Stimulated activated CD4-positive, alpha-beta T cell treated with anti-CD3 and anti-CD28 coated beads, Interleukin-15, amount 100 ng/mL, for 48 hours (primary cell): ENCODE measurements at places on chromosomes 5 and 9.

DNA sequence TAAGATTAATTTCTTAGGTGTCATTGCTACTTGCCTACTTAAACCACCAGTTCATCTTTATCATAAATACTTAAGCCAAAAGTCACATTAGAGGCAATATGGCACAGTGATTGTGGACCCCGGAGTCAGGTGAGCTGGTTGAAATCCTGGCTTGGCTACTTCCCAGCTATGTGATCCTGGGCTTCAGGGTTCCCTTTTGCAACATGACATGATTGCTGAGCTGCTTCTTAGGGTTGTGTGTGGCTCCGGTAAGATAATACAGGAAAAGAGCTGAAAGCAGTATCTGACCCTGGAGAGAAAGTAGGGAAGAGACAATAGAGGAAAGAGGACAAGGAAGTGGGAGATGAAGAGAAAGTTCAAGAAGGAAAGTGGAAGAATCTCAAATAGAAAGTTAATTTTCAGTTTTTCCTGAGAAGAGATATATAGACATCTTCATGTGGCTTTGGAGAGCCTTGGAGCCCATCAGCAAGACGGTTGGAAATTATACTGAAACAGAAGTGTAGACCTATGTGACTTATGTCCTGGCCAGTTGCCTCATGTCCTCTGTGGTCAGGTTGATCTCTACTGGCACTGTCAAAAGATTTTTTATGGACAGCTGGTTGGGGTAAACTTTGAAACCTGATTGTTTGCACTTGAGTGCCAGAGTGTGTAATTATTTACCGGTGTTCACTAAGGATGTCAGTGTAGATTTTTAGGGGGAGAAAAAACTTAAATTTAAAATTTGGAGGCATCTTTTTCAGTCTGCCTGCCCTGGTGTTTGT lies 93.2 kb downstream of the GHR start:
- no peak for DNase-seq

DNA sequence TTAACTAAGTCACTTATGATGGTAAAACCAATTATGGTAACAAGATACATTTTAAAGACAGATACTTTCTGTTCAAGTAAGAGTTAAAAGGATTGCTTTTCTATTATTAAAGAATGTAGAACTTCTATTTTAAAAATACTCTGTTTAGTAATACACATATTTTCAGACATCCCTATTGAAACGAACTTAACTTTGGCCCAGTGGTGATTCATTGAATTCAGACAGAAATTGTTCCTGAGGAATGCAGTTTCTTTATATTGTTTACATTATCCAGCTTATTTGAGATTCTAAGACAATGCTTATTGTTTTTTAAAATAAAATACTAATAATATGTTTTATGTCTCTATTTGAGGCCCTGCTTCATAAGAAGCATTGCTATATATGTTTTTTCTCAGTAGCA lies 816.4 kb downstream of the SEMA5A start:
- no peak for DNase-seq

- no peak for DNase-seq
Observed at GRCh38 chr9:12680757-12681156, 12.4 kb upstream of the TYRP1 start.

DNA sequence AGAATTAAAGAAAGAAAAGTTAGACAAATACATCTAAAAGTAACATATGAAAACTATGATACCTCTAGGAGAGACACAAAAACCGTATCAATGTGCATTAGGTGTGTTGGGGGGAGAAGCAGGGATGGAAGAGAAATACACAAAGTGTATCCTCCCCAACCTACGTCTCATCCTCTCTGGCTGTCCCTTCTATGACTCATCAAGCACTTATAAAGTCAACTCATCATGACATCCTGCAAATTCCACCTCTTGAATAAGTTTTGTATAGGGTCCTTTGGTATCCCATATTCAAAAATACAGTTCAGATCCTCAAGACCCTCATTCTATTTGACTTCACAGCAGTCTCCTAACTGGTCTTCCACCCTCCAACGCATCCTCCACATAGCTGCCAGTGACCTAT lies 917.6 kb upstream of the DMAC1 start:
- DNase-seq = no peak

GRCh38 chr5:164885179-164885578 lies 1379.8 kb downstream of the MAT2B start:
- no peak for DNase-seq

- no peak for DNase-seq
Observed at GRCh38 chr5:91474201-91474600, 91.1 kb upstream of the ARRDC3 start.

DNA sequence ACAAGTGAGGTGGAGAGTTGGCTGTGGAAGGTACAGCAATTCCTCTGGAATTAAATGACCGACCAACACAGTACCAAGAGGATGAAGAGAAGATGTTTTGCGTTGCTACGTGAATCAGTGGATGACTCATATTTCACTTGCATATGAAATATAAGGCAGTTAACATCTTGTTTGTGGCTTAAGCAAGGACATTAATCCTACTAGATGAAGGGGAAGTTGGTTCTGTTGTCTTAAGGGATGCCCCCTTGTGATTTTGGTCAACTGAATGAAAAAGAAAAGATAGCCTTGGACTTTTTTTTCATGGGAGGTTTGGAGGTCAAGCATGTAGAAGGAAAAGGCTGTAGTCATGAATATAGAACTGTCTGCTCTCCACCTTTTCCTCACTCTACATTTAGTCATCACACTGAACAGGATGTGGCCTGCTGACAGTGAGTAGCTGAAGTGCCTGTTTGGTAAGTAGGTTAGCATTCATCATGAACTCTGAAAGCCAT lies 33.9 kb downstream of the VLDLR start:
- peak; percentile 24 for DNase-seq

DNA sequence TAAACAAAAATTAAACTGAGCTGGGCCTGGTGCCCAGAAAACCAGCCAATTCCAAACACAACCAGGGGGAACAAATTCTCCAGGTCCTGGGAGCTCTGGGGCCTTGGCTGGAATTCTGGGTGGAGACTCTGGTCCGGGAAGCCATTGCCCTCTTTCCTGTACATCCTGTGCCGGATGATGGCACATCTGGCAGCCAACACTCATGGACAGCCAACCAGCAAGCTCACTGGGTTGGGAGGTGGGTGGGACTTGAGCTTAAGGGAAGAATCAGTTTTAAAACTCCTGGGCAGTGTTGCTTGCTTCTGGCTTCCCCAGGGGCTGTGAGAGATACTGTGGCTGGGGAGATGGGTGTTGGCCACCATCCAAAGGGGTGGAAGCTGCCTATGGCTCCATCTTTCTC lies 56.1 kb downstream of the PCDH1 start:
- DNase-seq = no peak

GRCh38 chr9:84141741-84142370 lies 161.3 kb downstream of the RMI1 start:
- no peak for DNase-seq

DNA sequence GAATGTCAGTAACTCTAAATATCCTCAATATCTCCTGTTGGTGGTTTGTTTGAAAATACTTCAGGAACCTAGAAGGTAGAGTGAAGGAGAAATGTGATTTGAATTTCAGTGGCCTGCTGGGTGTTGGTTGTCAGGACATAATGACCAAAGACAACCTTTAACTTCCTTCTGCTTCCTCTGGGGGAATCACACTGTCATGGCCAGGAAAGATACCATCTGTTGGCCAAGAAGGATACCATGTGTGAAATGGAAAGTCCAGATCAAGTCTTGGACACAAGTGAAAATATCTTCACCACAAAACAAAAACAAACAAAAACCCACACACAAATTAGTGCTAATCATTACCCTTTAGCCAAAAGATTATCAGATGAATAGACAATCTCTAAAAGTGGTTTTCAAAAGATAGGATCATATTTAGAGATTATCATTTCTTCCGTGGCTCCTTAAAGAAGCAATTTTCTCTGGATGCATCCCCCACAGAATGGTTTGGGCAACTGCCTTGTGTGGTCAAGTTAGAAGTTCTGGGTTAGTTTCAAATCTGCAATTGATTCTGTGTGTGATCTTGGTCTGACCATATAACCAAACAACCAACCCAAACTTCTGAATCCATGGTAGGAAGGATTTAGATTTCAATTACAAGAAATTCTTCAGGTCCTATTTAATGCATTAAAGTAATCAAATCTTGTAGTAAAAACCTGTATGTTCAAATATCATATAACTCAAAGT lies 1.6 kb downstream of the C1QTNF3 start:
- no peak for DNase-seq

DNA sequence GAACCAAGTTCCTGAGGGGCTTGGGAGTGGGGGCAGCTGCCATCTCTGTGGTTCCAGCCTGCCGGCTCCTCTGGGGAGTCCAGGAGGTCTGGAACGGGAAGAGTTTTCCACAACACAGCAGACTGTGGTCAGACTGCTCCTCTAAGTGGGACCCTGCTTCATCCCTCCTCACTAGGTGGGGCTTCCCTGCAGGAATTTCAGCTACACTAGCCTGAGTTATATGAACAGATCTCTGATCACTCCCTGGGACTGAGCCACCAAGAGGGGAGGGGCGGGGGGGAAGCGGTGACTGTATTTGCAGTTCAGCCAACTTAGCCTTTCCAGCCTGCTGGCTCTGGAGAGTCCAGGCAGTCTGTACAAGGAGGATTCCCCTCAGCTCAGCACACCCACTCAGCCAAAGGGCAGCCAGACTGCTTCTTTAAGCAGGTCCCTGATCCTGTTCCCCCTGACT lies 19.4 kb downstream of the DTWD2 start:
- DNase-seq = no peak

DNA sequence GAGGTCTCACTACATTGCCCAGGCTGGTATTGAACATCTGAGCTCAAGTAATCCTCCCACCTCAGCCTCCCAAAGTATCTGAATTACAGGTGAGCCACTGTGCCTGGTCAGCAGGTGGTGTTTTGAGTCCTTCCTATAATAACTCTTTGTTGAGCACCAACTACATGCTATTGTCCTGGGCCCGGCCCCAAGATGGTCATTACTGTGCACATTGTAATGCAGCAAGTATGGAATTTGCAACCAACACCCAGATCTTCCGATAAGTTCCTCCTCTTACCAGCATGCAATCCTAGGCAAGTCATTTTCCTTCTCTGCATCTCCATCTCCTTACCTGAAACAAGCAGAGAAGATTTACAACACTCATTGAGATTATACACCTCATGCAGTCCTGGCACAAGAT lies 510.3 kb upstream of the KLF4 start:
- DNase-seq = no peak

GRCh38 chr5:143870362-143870761 lies 58.4 kb downstream of the HMHB1 start:
- DNase-seq = no peak

GRCh38 chr9:123011878-123012528 lies 21.5 kb upstream of the GPR21 start:
- no peak for DNase-seq

DNA sequence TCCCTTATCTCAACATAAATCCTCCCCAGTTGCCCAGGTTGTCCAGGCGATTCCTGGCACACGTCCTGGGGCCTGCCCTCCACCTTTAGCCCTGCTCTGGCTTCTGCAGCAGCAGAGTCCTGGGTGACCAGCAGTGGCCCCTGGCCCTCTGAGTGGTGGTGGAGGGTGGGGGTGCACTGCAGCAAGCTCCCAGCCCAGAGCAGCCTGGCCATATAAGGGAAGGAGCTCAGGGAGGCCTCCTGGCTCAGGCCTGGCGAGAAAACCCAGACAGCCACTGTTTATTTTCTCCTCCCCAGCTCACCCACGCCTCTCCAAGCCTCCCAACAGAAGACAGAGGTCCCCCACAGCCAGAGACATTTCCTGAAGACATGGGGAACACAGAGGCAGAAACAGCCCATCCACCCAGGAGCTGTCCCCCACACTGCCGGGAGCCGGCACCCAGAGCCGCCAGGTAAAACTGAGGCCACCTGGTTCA lies 44.7 kb upstream of the IL17B start:
- DNase-seq = no peak

DNA sequence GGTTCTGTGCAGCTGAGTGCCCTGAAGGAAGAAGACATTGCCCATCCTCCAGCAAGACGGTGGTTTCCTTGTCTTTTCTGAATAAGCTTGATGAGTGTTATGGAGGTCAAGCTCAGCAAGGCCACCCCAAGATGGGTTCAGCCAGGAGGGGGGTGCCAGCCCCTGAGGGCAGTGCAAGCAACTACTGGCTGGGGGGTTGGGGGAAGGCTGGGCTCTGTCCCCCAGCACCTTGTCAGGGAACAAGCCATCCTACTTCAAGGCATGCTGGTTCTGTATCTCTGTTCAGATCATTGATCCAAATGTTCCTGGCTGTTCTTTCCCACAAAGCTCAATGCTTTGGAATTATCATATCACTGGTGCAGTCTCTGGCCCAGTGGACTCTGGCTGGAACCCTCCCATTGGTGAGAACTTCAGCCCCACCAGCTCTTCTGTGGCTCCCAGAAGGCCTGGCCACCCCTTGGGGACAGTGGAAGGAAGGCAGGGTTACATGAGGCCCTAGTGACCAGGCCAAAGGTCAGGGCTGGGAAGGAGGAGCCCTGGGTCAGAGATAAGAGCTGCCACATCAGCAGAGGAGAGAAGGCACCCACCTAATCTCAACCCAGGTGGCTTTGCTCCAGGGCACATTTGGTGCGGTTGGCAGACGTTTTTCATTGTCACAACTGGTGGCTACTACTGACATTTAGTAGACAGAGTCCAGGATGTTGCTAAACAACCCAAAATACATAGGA lies 280.2 kb downstream of the IRX2 start:
- no peak for DNase-seq

DNA sequence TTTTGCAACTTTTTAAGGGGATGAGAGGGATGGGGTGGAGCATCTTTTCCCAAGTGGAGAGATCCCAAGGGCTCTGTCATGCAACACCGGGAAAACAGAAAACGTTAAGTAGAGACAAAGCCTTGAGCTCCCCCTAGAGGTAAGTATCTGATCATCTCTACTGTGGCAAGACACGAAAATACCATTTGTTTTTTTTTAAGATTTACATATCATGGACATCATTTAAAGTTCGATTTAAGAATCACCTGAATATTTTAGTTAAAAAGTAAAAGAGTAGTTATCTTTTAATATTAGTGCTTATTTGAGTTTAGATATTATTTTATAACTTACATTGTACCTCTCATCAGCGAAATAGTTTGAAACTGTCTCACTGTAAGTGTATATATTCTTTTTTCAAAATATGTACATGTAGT lies 200.4 kb downstream of the LRRC70 start:
- no peak for DNase-seq

GRCh38 chr9:106956971-106957370 lies 94.0 kb downstream of the ZNF462 start:
- DNase-seq = no peak

DNA sequence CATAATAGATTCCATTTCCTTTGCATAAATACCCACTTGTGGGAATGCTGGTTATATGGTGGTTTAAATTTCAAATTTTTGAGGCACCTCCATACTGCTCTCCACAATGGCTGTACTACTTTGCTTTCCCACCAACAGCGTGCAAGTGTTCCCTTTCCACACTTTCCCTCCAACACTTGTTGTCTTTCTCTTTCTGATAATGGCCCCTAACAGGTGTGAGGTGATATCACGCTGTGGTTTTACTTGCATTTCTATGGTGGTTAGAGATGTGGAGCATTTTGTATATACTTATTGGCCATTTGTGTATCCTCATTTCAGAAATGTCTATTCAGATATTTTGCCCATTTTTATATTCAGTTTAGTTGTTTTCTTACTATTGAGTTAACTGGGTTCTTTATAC lies 34.6 kb downstream of the CTSL start:
- DNase-seq = no peak

GRCh38 chr5:110413856-110414255 lies 312.6 kb downstream of the TMEM232 start:
- no peak for DNase-seq

- no peak for DNase-seq
Observed at GRCh38 chr5:139759219-139759721, 36.3 kb upstream of the PSD2 start.

GRCh38 chr5:135471726-135472125 lies 19.6 kb upstream of the TIFAB start:
- DNase-seq = no peak

- no peak for DNase-seq
Observed at GRCh38 chr5:1413211-1413610, 32.0 kb downstream of the SLC6A3 start.
